HEK293T (cell line): ENCODE measurements at places on chromosomes 6 and 20.

DNA sequence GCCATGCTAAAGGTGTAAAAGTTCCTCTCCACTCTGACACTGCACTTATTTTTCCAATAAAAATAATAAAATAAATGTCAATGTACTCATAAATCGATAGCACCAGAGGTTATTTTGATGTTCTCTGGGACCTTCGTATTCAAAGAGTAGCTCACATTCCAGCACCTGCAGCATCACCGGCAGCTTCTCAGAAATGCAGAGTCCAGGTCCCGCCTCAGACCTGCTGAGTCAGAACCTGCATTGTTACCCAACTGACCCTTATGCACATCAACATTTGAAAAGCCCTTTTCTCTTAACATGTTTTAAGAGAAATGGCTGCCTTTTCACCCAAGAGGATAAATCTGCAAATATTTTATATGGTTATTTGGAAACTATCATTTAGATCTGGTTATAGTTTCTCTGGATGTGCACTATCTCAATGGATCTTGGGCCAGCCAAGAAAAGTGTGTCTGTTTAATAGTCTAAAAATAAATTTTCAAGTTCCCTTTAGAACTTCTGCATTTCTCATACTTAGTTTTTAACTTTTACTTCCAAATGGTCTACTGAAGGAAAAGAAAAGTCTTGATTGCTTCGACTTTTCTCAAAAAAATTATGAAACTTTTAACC lies 216.2 kb upstream of the PRDM1 start:
- DNase-seq: no peak

- no peak for DNase-seq
These were observed 6.3 kb downstream of the ZMYND8 start for GRCh38 chr20:47350181-47350550.

GRCh38 chr6:144314562-144314961 lies 29.4 kb downstream of the UTRN start:
- DNase-seq: no peak

GRCh38 chr20:48017509-48017908 lies 232.2 kb upstream of the SULF2 start:
- no peak for DNase-seq

DNA sequence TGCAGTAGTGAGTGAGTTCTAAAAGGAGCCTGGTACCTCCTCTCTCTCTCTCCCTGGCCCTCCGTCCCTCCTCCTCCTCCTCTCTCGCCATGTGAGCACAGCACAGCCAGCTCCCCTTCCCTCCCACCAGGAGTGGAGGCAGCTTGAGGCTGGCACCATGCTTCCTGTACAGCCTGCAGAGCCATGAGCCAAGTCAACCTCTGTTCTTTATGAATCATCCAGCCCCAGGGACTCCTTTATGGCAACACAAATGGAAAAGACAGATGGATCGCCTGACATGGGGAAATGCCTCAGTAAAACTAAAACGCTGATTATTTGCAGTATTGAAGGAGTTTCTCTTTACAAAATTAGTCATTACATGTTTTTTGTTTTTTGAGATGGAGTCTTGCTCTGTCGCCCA lies 233.7 kb upstream of the ARID1B start:
- no peak for DNase-seq

DNA sequence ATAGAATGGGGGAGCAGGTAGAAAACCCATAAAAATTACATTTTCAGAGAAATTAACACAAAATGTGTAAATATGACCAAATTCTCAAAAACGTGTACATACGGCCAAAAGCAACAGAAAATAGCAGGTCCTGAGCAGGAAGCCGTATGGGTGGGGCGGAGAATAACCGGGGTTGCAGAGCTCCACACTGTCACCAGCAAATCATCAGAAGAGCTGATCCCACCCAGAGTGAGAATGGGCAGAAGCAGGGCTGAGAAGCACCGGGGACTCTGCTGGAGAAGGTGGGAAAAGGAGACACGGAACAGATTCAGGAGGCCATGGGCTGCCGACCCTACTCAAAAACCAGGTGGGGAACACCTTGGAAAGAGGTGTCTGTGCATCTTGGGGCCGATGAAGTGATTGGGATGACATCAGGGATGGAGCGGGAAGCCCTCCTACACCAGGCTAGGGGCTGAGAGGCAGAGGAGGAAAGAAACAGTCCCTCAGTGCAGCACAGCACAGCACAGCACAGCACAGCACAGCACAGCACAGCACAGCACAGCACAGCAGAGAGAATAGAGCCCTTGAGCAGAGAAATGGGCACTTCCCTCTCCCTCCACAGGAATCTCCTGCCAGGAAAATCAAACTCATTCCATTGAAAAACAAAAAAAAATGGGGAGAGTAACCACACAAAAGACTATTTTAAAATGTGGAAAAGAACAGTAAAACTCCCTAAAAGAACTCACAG lies 22.3 kb downstream of the STX7 start:
- no peak for DNase-seq

DNA sequence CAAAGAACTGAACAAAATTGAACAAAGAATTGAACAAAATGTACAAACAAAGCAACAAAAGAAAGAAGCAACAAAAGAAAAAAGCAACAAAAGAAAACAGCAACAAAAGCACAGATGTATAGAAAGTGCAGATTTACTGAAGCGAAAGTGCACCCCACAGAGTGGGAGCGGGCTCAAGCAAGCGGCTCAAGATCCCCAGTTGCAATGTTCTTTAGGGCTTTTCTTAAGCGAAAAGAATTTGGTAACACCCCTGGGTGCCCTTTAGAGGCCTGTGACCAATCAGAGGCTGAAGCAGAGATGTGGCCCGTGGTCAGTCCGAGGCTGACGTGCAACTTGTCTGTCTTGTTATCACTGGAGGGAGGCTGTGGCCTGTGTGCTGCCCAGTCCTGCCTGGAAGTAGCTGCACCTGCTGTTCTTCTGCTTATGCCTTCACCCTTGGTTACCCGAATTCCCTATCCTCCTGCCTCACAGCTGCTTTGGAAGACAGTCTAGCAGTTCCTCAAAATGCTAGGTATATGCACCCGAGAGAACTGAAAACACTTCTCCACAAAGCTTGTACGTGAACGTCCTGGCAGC lies 13.2 kb upstream of the KIF25 start:
- DNase-seq: no peak
